CD4-positive, alpha-beta T cell treated with Interleukin-6 at 100 ng/mL for 8 hours (primary cell): ENCODE measurements at places on chromosomes 7 and 10.

DNA sequence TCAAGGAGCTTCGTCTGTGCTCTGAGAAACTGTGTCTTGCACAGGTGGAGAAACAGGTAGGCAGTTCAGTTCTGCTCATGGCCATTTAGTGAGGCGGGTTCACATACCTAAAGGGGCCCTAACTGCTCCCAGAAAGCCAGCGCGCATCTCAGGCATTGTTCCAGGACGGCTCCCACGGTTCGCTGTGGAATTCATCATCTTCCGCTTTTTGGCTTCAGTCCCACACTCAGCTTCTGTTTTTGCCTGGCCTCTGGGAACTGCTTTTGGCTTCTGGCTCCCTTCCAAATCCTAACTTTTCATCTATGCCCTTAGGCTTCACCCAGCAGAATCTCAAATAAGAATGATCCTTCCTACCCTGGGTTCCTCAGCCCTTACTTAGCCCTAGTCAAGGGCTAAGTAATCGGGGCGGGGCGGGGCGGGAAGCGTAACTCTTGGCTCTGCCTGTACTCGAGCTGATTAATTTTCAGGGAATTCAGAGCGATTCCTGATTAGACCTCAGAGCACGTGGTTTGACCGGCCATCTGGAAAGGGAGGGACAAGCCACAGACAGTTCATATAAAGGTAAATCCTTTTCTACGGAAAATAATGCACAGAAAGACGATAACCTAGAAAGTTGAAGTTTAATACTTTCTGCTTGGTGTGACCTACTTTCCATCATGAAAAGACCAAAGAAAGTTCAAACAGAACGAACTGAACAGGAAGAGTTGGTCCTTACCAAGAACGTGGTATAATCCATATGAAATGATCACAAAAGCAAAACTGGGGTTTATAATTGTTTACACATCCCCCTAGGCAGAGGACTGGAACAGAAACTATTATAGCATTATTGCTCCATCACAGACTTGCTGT lies 105.7 kb downstream of the ST8SIA6 start:
- no peak for DNase-seq

DNA sequence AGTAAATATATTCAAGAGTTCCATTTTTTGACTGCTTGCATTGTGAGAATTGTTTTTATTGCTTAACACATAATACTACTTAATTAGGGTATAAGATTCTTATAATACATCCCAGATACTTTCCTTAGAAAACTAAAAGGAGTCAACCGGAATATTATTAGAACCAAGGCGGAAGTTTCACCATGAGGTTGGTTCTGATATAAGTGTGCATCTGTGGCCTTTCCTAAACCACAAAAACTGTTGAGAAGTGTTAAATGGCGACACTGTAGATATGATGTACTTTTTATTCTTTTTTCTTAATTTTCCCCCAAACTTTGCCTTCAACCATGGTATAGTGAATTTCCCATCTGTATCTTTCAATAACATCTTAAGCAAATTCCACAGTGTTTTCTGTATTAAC lies 32.3 kb upstream of the INHBA start:
- no peak for DNase-seq

DNA sequence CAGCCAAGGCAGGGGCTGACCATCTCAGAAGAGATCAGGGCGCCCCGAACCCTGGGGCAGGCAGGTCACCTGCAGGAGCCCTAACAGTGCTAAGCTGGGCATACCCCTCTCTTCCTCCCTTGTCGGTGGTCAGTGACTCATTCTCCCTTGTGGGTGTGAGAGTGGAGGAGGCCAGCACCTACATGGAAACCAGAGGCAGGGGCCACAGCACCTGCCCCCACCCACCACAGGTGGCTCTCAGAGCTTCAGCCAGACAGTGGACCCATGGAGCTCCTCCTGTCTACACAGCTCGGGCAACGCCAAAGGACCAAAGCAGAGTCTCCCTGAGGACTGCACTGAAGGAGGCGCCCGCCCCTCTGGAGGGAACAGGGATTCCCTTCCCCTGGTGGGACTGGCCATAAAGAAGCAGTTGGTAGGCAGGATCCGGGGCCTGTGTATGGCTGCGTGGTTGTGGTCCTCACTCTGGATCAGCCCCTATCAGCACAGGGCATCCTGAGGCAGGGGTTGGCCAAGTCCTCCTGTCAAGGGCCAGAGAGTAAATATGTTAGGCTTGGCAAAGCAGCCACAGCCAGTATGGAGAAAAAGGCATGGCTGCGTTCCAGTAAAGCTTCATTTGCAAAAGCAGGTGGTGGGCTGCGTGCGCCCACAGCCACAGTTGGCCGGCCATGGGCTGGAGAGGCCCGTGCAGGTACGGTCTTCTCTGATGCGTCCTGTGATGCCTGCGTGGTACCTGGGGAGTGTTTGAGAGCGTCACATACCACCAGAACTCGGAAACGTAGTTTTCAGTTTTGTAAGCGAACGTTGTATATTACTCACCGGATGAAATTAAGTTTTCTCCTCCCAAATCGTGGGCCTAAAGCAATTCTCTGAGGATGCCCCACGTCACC lies 198.2 kb downstream of the EBF3 start:
- no peak for DNase-seq

- DNase-seq = no peak
Observed at GRCh38 chr7:47957156-47957555, 8.9 kb upstream of the PKD1L1 start.

GRCh38 chr10:113060201-113061053 lies 110.4 kb downstream of the TCF7L2 start:
- no peak for DNase-seq

DNA sequence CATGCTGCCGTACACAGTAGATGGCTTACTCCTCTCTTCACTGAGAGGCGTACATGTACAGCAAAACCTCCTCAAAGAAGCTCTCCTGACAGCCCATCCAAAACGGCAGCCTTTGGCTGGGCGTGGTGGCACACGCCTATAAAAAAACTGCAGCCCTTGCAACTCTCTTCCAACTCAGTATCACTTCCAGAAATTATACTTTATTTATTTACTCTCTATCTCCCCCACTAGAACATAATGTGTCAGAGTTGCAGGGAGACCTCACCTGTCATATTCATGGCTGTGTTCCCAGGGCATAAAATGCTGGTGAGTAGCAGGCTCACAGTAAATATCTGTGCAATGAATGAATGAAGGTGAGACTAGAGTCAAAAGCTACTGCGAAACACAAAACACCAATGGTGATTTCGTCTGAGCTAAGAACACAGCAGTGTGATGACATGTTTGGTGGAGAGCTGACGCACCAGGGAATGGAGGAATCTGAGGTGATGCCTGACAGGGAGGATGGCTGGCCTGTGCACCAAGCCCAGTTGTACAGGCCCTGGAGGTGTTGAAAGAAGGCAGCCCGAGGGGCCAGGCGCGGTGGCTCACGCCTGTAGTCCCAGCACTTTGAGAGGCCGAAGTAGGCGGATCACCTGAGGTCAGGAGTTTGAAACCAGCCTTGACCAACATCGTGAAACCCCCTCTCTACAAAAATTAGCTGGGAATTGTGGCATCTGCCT lies 55.3 kb downstream of the COBL start:
- no peak for DNase-seq

DNA sequence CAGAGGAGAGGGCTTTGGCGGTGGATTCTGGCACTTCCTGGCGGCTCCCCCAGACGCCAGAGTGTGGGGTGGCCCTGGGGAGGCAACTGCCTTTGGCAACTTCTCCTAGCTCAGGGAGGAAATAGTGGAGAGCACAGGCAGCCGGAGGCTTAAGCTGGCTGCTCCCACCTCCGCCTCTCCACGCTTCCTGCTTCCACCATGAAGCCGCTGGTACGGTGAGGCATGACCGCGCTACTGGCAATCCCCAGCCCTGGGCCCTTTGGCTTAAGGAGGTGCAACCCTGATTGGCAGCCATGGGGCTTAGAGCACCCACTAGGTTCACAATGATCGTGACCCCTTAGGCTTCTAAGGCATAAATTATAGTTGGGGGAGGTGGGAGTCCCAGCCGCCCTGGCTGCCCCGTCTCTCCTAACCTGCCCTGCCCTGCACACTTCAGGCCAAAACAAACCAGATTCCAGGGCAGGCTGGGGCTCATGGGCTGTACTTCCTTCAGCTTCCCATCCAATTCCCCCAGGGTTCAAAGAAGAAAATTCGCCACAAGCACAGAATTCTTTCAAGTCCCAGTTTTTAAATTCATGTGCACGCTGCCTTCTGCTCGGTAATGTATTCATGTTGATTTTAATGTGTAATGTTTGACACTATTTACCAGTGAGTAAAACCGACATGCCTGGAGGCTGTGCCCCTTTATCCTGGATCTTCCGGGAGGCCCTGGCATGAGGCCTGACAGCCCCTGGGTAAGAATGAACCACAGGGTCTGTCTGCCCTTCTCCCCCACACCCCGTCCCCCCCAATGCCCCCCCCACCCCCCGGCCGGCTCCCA lies 90.7 kb upstream of the LRRC4 start:
- no peak for DNase-seq

DNA sequence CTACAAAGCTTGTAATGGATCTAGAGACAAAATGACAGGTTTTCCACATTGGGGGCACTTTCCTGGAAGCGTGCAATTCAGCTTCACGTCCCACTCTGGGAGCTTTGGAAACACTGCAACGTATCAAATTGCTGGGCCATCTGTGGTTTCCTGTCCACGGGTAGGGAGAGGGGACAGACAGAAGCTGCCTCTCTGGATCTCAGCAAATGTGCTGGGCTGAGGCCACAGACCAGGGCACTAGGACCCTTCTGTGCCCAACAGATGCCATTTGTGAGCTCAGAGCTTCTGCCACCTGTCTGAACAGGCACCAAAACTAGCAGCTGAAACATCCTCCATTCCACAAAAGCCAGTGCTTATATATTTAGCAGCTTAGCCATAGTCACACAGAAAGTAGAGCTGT lies 40.9 kb upstream of the FRMD4A start:
- DNase-seq = no peak

DNA sequence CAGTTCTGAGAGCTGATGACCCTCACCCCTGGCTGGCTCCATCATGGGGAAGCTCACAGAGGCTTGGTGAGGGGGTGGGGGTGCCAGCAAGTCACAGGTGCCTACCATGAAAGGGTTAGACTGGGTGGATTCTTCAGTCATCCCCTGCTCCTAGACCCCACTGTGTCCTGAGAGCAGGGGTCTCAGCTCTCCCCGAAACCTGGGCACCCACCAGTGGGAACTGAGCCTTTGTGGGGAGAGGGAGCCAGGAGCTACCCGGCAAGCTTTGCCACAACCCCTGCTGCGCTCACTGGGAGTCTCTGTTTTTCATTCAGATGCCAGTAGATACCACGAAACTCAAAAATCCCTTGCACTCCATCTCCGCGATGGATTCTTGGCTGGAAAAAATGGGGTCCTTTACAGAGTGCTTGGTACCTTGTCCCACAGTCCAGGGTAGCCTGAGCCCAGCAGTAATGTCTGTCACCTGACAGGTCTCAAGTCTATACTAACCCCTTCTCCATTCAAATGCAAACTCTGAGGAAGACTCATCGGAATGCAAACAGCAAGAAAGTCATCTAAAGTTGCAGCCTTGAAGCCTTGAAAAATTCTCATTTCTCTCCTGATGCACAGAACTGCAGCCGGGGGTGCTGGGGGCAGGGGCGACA lies 48.9 kb upstream of the ENO4 start:
- no peak for DNase-seq

- DNase-seq = no peak
Observed at GRCh38 chr7:157700231-157701005, 363.6 kb downstream of the DNAJB6 start.

DNA sequence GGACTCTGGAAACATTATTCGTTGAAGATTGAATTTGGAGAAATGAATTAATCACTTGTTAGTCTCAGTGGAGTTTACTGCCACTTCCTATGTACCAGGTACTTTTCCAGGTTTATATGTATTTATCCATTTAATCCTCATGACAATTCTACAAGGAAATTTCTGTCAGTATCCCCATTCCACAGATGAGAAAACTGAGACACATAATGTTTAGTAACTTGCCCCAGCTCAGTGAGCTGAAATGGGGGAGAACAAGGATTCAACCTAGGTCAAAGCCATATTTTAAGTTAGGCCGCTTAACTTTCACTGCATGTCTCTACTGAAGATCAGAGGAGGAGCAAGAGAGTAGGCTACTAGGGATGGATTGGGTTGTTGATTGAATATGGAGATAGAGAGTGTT lies 4.6 kb upstream of the SCIN start:
- no peak for DNase-seq

DNA sequence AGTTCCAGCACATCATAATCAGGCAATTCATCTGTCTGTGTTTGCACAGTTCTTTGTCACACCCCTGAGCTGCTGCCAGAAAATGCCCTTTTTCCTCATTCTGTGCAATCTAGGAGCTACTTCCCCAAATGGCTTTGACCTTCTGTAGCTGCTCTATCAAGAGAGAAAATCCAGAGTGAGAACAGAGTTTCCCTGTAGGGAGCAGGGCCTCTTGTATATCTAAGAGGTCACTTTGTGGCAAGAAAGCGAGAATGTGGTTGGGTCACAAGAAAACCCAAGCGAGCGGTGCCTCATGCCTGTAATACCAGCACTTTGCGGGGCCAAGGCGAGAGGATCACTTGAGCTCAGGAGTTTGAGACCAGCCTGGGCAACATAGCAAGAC lies 24.3 kb downstream of the SLC29A3 start:
- no peak for DNase-seq

GRCh38 chr10:86545101-86545500 lies 23.5 kb upstream of the WAPL start:
- no peak for DNase-seq

DNA sequence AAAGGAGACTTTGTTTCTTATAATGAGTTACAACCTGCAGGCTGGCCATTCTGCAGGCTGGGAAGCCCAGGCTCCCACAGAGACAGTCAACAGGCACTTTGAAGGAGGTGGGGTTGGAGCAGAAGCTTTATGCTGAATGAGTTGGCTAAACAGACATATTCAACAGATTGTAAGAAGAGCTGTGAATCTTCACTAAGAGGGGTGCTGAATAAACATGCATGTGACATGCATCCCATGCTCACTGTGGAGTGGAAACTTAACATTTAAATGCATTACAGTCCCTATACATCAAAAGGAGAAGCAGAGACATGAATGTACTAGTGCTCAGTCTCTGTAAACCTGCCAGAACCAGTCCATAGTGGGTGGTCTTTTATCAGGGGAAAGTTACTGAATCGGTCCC lies 1.4 kb upstream of the CFAP69 start:
- no peak for DNase-seq
